ENCODE measurements at places on chromosomes 5 and 9. TPM values are rescaled to one million over a fixed set of nuclear protein-coding genes. Genes with fewer than 3 reads are reported as not detected.

NSUN2 gene
- total RNA-seq = 138 TPM

NXNL2 gene
- not detected for total RNA-seq

DRD1 gene
- not detected for total RNA-seq

DMRTA1 gene
- not detected for total RNA-seq

QRFP gene
- total RNA-seq = not detected

SPINK6 gene
- not detected for total RNA-seq

F2R gene
- total RNA-seq = 14.7 TPM

TNFSF8 gene
- total RNA-seq = 0.09 TPM

ACTBL2 gene
- total RNA-seq = not detected

NMRK1 gene
- total RNA-seq = 3.0 TPM

LCN10 gene
- not detected for total RNA-seq
